ENCODE measurements at places on chromosomes 3 and 15.

DNA sequence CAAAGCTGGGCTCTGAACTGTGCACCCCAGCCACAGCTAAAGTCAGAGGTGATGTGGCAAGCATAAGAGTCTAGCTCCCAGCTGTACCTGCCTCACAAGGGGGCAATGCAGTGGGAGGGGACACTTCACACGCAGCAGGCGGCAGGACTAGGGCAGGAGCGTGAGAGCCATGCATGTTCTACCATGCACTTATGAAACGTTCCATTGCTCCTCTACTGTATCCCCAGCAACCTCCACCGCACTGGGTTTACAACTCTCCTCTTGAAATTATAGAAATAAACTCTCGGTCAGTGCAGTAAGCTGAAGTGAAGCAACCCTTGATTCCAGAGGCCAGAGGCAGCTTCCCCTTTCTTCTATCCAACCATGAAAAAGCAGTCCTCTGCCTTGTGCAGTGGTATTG lies 298.6 kb upstream of the STT3B start:
- DNase-seq, result no peak

- DNase-seq, result no peak
These were observed 71.7 kb downstream of the P3H2 start for GRCh38 chr3:190048932-190049441.

DNA sequence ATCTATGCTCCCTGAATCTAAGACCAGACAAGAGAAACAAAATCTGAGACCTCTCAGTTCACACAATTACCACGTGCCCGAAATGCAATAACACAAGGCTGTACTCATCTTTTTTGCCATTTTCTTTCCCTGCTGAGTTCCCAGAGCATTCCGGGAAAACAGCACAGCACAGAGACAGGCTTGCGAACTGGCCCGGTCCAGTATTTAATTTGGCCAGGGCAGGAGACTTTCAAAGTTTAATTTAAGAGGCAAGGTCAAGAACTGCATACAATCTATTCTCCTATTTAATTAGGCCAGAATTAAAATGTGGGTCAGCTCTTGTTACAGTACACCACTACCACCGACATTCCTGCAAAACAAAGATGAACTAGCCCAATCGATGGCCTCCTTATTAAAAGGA lies 87.5 kb upstream of the SNRPA1 start:
- no peak for DNase-seq

DNA sequence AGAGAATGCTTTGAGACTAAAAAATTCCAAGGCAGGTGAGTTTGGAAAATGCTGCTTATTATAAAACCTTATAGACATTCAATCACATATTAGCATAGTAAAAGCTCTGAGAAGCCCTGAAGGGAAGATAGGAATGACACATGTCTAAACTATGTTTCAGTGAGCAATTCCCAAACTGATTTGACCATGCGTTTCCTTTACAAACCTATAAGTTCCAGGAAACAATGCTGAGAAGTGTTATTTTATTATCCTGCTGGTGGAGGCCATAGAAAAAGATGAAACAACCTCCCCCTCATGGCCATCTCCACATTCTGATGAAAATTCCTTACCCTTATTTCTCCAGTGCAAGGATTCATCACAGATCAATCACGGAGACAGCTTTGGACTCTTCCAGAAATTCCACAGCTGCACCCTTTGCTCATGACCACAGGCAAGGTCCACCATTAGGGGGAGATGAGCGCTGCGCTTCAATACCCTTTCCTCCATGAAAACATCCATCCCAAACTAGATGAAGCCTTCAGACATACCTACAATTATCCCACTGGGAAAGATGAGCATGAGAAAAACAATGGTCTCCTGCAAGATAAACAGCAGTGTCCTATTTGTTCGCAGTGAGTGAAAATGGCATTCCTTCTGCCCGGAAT lies 372.1 kb downstream of the MAGI1 start:
- DNase-seq, result no peak

DNA sequence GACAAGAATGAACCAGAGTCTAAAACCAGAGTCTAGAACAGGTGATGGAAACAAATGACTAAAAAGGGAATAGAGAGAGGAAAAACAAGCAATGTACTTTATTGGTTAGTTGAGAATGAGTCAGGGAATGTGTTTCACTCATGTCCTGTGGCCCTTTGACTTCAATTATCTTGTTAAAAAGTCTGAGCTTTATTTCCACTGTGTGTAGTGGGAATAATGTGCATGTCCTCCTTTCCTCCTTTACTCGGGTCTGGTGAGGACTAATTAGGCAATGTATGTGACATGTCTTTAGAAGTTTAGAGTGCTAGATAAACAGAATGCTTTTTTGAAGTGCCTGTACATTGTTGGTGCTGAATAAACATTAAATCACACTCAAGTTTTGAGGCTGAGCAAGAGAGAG lies 21.3 kb downstream of the LSAMP start:
- DNase-seq, result no peak

GRCh38 chr3:50478671-50479260 lies 24.7 kb downstream of the CACNA2D2 start:
- DNase-seq, result no peak

DNA sequence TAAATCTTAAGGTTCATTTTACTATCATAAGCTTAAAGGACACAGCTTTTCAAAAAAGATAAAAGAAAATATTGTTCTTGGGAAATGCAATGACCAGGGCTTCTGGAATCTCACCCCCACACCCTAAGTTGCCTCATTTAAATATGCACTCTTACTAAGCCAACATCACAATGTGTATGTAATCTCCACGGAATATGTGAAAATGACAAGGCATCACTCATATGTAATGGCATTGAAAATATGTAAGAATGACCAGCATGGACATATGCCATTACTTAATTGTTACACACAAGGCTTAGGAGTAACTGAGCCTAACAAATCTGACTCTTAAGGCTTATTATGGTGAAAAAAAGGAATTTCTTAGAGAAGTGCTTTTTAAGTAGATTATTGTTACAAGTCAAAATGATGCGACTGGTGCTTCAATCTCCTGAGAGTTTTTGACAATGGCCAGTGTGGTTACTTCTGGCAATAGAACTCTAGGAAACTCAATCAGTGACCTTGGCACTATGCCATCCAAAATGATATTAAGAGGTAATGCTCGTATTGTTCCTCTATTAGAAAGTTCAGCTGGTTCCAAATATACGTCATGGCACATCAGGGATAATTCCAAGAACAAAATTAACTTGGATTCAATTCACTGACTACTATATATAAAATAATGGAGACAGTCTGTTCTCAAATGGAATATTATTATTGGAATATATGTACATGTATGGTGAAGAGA lies 290.0 kb upstream of the PLSCR5 start:
- no peak for DNase-seq

DNA sequence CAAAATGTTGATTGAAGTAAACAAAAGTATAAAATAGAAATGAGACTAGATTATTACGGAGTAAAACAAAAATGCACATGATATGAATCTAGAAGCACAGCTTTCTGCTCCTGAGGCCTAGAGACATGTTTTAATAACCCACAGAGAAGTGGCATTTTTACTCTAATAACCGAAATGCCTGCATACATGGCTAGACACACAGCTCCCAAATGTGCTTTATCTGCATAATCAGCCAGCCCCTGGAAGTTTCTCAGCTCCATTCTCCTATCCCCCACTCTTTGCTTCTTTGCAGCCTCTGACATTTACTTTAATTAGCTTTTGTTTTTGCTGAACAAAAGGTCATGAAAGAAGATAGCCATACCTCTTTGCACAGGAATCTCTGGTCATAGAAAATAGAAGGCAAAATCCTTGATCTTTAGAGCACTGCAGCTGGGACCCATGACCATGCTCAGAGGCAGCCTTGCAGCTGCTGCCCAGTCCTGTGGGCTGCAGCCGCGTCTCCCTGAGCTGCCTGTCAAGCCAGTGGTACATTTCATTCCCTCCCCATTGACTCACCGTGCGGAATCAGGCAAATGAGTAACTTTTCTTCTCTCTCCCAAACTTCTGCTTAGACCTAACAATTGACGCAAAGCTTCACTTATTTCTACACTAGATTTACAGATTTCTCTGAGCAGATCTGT lies at the start of gene VEPH1:
Gene VEPH1 (minus strand): TSS at position 501 of the 680 bp plus-strand sequence. CDS start 8,067 bp downstream, outside the sequence.
- DNase-seq, result no peak

DNA sequence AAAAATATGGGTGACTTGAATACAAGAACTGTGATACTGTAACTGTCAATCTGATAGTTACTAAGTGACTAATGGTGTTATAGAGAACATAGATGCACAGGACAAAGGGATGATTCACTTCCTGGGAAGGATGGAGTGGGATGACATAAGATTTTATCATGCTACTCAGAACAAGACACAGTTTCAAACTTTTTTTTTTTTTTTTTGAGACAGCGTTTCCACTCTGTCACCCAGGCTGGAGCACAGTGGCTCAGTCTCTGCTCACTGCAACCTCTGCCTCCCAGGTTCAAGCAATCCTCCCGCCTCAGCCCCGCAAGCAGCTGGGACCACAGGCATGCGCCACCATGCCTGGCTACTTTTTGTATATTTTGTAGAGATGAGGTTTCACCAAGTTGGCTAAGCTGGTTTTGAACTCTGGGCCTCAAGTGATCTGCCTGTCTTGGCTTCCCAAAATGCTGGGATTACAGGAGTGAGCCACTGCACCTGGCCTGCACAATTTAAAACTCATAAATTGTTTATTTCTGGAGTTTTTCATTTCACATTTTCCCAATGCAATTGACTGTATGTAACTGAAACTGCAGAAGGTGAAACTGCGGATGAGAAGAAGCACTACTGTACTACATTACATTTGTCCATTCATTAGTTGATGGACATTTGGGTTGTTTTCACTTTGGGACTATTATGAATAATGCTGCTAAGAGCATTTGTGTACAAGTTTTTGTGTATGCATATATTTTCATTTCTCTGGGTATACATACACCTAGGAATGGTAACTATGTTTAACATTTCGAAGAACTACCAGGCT lies 40.6 kb downstream of the ADIPOQ start:
- DNase-seq, result no peak

GRCh38 chr3:15520185-15520584 lies 1.3 kb downstream of the COLQ start:
- no peak for DNase-seq

DNA sequence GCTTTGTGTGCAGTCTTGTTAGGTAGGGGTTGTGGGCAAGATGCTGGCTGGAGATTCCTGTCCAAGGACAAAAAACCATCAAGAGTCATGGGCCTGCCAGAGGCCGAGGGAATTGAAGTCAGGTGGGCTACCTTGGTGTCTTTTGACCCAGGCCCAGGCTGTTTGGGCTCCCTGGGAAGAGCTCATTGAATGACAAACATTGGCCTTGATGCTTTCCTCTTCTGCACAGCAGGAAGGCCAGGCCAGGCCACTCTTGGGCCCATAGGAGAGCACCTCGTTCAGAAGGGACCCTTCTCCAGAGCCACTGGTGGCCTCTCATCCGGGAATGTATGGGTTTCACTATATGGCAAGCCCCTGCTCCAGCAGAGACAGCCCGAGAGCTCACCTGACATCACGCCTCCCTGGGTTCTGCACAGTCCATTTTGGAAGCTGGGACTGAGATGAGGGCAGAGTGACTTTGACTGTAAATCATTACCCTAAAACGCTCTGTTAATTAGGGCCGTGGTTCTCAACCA lies 169.1 kb downstream of the NSMCE3 start:
- no peak for DNase-seq

GRCh38 chr3:182636646-182637045 lies 156.7 kb upstream of the ATP11B start:
- no peak for DNase-seq

DNA sequence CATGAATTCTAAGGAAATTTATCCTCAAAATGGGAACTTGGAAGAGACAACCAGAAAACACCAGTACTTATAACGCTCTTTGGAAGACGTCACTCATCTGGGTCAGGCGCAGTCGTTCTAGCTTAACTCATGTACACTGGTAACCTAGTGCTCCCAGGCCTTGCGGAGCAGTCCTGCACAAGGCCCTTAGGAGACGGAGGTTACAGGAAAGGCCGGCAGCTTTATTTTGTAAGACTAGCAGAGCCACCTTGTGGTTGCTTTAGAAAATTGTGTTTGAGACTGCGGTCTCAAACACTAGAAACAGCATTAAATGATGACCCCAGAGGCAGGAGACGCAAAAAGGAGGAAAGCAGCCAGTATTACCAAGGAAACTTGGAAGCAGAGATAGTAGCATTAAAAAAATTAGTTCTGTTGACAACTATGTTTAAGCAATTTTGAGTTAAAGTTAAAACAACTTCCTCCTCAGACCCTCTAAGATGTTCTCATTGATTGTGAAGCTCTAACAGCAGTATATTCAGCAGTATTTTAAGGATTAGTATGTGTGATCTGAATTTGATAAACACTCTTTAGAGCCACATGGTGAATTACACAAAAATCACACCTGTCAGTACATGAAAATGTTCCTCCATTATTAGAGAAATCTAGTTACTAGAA lies 141.9 kb upstream of the C2CD4B start:
- DNase-seq, result peak; percentile 59

DNA sequence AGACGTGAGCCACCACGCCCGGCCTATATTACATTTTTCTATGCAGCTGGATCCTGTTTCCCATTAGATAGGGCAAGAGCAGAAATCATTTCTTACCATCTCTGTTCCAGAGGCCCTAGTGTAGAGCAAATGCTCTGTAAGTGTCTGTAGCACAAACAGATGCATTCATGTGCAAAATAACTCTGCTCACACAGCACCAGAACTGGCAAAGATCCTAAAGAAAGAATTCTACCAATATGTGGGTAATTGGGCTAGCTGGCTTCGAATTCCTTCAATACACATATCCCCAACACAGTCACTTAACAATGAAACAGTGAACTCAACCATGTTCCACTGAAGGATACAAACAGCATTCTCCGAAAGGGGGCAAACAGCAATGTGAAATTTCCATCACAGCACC lies 32.7 kb upstream of the DCUN1D1 start:
- DNase-seq, result no peak

- DNase-seq, result no peak
These were observed 7.3 kb upstream of the SERPINI2 start for GRCh38 chr3:167481164-167481563.
